CD4-positive, alpha-beta T cell treated with Interleukin-4 for 1 hour (primary cell): ENCODE measurements at places on chromosomes 2 and 18.
A peak's percentile ranks its signal among the peaks of the same experiment; 100 is the strongest.

DNA sequence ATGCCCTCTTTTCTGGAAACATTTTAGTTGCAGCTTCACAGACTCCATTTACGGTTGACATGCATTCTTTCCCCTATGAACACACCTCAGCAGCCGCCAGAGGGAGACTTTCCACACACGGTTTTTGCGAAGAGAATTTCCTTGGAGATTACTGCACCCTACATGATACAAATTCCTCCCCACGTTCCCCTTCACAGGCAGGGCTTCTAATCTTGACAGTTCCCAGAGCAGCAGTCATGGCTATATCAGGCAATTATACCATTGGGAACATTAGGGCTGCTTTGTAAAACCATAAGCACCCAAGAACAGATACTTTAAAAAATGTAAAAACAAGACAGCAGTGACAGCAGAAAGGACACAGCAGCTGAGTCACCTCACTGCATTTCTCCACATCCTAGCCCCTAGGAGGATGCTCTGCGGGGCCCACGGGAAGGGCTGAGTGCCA is 253.8 kb downstream of the TGIF1 start:
- peak; percentile 13 for DNase-seq

- no peak for DNase-seq
These were observed 122.8 kb upstream of the UXS1 start for GRCh38 chr2:106316915-106317314.

- no peak for DNase-seq
These were observed 51.5 kb downstream of the L3MBTL4 start for GRCh38 chr18:6363216-6363615.

DNA sequence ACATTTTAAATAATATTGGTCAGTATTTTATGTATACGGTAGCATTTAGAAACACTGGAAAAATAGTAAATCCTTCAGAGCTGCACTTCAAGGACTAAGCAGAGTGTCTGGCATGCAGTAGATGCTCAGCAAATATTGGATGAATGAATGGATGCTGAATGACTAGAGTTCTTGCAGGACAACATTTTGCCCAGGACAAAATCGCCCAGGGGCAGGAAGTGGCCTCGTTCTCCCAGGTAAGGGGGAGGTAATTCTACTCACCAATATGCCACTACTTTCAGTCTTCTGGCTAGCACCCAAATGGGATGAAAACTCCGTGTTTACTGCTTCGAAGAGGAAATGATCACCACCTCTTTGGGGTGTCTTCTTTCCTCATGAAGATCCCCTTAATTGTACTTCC is 4.0 kb upstream of the DGUOK start:
- no peak for DNase-seq

GRCh38 chr2:34126279-34126678 is 527.2 kb upstream of the FAM98A start:
- DNase-seq = no peak

DNA sequence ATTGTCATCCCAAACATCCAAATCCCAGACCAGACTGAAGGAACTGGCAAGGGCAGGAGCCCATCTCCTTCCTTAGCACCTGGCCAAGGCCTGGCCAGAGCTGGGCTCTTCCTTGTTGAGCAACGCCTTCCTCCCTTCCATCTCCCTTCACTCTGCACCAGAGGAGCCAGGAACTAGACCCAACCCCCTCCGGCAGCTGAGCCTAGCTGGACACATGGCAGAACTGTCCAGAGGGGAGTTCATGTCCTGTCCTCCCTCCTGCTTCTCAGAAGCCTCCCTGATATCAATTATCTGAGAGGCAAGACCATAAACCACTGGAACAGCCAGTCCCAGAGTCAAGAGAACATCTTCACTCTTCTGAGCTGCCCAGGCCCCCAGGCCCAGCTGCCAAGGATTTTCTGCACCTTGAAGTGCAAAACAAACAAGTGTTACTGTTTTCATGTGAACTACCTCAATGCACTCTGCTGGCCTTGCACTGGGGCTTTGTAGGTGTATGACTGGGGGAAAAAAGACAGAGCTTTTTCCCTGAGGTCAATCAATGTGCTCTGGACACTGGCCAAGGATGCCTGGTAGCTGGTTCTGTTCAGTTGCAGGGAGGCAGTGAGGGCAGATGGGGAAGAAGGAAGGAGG is 107.6 kb upstream of the MSH6 start:
- no peak for DNase-seq

DNA sequence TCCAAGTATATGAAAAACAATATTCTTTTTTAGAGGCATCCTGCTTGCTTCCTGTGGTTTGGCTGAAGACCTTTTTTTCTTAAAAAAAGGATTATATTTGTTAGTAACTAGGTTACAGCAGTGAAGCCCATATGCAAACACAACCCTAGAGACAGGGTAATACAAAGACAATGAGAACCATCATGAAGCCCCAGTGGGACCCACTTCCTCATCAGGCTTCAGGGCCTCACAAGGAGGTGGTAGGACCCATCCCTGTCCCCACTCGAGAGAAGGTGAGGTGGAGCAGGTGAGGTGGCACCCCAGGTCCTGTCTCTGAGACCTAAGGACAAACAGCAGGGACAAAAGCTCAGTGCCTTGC is 80.3 kb downstream of the EDAR start:
- no peak for DNase-seq

DNA sequence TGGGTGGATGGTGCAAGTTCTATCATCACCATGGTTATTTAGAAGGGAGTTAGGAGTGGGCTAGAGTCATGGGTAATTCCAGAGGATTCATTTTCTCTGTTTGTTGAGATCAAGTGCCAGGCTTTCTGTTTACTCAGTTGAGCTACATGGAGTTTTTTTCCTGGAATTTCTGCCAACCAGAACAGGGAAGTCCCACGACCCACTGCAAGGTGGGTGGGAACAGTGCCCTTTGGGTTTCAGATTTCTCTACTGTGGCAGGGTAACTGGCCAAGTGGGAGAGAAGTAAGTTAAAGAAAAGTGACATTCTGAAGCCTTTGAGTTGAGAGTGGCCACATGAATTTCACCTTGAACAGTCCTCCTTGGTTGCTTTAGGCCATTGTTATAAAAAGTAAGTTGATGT is 138.9 kb downstream of the SLC39A10 start:
- DNase-seq = no peak
